ENCODE measurements at places on chromosomes 7 and 10.

GRCh38 chr10:83225781-83226180, 913.5 kb upstream of the GHITM start:
- DNase-seq = no peak

DNA sequence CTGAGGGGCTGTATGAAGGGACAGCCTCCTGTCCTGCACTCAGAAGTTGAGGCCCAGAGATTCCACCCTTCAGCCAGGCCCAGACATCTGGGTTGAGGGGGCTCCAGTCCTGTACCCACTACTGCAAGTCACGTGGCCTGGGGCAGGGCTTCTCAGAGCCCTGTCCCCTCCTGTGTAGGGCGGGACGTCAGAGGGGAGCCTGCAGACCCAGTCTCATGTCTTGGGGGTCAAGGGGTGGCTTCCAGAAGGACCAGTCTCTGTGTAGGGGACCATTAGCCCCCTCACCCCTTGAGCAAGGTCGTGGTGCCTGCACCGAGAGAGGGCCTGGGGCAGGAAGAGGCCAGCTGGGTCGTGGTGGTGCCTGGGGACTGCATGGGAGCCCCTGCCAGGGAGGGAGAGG, 593 bp upstream of the PILRA start:
- no peak for DNase-seq

GRCh38 chr7:42692621-42693020, 219.2 kb downstream of the C7orf25 start:
- no peak for DNase-seq

DNA sequence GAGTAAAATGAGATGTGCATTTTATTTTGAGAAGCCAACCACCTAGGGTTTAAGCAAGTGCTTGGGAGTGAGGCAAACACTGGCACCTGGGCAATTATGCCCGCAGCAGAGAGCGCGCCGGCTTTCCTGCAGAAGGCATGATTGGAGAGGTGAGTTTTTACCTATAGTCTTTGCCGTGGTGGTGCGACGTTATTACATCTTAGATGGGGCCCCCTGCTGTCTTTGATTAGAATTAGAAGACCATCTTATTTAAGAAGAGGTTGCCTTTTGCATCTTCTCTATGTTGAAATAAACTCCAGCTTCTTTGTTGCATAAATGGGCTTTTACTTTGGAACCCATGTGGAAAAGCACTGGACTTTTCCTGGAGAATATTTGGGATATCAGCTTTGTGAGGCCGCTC, 409.5 kb downstream of the GLRX3 start:
- no peak for DNase-seq

GRCh38 chr10:43878386-43878785, 229.7 kb upstream of the ZNF32 start:
- DNase-seq = no peak

DNA sequence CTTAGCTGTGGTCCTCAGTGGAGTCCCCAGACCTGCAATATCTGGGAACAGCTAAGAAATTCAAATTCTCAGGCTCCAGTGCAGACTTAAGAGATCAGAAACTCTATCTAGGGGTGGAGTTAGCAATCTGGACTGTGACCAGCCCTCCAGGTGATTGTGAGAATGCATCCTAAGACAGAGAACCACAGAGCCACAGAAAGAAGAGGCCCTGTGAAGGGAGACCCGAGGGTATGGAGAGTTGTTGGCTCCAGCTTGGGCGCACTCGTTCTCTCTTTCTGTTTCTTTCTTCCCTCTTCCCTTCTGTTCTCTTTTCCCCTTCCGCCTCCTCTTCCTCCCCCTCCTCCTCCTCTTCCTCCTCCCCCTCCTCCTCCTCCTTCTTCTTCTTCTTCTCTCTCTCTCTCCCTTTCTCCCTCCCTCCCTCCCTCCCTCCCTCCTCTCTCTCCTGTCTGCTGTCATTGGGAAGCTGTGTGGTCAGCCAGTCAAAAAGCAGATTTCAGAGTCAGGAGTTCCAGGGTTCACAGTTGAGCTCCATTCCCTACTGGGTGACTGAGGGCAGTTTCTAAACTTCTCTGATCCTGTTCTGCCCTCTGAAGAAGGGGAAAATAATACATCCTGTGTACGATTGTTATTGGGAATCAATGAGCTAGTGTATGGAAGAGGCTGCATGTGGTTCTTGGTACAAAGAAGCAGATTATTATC, 62.1 kb upstream of the STEAP1B start:
- no peak for DNase-seq

DNA sequence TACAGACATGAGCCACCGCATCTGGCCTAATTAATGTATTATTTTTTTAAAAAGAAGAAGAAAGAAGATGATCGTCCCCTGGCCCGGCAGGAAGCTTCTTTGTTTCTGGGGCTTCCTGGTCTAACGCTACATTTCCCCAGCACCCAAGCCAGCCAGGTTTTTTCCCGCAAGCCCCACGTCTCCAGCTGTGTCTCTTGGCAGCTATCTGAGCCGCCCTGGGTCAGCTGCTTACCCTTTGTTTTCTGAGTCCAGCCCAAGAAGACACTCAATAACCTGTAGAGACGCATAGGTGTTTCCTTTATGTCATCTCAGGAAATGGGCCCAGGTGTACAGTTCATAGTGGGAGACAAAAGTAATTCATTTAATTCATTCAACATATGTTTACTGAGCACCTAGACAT, 110.2 kb downstream of the MTPAP start:
- no peak for DNase-seq
